Stimulated activated CD4-positive, alpha-beta T cell treated with anti-CD3 and anti-CD28 coated beads, Interleukin-4, amount 100 ng/mL, for 48 hours (primary cell): ENCODE measurements at places on chromosomes 4 and X.

- no peak for DNase-seq
These were observed 214.9 kb upstream of the UGT8 start for GRCh38 chr4:114383721-114384120.

- DNase-seq = no peak
These were observed 14.4 kb upstream of the CXCL8 start for GRCh38 chr4:73725985-73726384.

GRCh38 chrX:150165776-150166610 lies 197.1 kb upstream of the MAMLD1 start:
- DNase-seq = no peak

DNA sequence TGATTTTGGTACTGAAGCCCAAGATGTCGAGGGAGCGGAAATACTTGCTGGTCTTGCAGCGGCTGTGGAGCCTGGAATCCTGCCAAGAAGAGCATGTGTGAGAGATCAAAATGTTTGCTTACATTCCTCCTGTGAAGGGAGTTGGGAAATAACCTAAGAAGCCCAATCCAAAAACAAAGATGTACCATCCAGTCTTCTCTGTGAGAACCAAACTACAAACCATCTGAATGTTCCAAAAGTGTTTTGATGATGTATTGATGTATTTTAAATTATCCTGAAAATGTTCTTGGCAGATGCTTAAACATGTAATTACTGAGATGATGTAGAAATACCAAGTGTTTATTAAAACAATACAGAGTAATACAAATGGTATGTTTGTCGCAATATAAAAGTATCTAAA lies 10.1 kb upstream of the ADH1A start:
- no peak for DNase-seq

GRCh38 chr4:10182446-10183424 lies 66.1 kb upstream of the WDR1 start:
- DNase-seq = no peak
